ENCODE measurements at places on chromosomes 13 and 19.

DNA sequence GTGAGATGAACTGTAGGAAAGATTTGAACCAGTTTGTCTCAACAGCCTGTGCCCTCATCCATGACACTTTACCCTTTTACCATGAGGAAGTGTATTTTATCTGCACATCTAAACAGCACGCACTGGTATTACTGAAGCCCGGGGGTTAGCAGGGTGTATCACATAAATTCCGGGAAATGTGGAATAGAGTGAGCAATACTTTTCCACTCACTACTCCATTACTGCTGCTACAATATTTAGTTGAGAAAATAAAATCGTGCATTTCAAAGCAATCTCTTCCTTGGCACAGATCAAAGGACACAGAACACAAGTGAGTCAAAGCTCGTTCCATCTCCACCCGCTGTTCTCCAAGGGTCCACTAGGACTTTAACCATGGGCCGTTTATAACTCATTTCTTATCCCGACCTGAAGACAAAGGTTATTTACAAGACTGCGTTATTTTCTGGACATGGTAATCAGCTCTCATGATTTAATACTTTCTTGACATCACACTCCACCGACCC lies 35.2 kb downstream of the STK24 start:
- DNase-seq = no peak

DNA sequence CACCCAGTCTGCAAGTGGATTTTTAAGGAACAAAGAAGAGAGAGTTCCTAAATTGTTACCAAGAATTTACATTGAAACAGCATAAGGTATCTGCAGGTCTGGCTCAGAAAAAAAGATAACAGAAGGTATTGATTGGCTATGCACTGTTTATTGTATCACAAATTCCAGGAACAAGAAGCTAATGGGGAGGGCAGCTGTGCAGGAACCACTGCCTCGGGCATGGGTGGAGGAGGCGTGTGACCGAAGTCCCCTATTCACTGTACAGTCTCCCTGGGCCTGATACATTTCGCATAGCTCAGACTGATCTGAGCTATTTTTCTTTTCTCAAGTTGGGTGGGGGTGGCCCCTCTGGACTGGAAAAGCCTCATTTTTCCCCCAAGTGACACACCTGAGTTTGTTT lies 11.7 kb downstream of the NECTIN2 start:
- no peak for DNase-seq

GRCh38 chr13:94590744-94591143 lies 5.2 kb downstream of the TGDS start:
- no peak for DNase-seq

GRCh38 chr19:44681992-44682790 lies 10.9 kb downstream of the CEACAM19 start:
- no peak for DNase-seq

- no peak for DNase-seq
Measured at GRCh38 chr13:64553411-64554129, 2676.6 kb downstream of the PCDH9 start.

All from RCC 7860 (cell line).